ENCODE measurements at places on chromosomes 1 and 21. TPM values are rescaled to one million over a fixed set of nuclear protein-coding genes. Genes with fewer than 3 reads are reported as not detected.
A peak's percentile ranks its signal among the peaks of the same experiment; 100 is the strongest.

DNA sequence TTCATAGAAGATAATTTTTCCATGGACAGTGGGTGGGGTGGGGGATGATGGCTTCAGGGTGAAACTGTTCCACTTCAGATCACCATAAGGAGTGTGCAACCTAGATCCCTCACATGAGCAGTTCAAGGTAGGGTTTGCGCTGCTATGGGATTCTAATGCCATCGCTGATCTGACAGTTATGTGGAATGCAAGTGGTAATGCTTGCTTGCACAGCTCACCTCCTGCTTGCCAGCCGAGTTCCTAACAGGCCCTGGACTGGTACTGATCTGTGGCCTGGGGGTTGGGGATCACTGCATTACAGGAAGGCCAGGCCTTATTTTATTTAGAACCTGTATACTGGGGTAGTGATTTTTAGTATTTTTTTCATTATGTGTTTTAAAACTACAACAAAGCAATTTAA is 22.0 kb downstream of the MAN1A2 start:
- DNase-seq = no peak

DNA sequence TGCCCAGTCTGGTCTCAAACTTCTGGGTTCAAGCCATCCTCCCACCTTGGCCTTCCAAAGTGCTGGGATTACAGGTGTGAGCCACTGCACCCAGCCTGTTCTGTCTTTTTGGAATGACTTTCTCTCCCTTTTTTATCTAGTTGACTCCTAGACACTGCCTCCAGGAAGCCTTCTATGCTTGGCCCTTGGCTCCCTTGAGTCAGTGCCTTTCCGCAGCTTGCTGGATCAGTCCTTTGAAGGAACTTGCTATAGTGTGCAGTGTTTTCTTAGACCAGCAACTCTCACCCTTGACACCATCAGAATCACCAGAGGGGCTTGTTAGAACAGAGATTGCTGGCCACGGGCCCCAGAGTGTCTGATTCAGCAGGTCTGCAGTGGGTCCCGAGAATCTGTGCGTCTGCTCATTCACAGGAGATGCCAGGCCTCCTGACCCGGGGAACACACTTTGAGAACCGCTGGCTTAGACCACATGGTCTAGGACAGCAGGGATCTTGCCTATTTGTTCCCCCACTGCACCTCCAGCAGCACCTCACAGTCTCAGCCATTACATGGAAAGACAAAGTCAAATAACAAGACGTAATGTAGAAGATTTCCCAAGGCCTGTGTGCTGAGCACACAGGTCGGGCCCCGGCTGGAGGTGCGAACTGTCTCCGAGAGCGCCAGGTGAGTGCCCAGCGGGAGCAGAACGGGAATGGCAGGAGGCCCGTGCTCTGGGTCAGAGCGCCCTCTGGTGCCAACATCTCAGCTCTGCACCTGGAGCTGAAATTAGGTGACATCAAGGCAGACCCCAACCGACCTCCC is 27.4 kb upstream of the CTPS1 start:
- no peak for DNase-seq

Gene TNFAIP8L2
- total RNA-seq = 5.4 TPM

Gene MEGF6
- total RNA-seq = 11.2 TPM

Gene BTBD19
- total RNA-seq = 2.7 TPM

- no peak for DNase-seq
Observed at GRCh38 chr1:112344754-112345423, 51.1 kb upstream of the CTTNBP2NL start.

DNA sequence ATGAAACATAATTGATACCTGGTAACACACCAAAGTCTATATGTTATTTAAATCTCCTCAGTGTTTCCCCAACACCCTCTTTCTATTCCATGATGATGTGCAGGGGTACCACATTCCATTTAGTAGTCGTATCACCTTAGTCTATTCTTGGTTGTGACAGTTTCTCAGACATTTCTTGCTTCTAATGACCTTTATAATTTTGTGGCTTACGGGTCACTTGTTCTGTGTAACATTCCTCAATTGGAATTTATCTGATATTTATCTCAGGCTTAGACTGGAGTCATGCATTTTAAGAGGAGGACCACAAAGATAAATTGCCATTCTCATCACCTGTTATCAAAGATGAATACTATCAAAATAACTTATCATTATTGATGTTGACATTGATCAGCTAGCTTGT is 679.6 kb downstream of the USP25 start:
- DNase-seq = no peak

Gene CATSPER4
- not detected for total RNA-seq

- no peak for DNase-seq
Observed at GRCh38 chr1:102776071-102776470, 332.3 kb downstream of the COL11A1 start.

Gene PTCH2
- total RNA-seq = 0.97 TPM

DNA sequence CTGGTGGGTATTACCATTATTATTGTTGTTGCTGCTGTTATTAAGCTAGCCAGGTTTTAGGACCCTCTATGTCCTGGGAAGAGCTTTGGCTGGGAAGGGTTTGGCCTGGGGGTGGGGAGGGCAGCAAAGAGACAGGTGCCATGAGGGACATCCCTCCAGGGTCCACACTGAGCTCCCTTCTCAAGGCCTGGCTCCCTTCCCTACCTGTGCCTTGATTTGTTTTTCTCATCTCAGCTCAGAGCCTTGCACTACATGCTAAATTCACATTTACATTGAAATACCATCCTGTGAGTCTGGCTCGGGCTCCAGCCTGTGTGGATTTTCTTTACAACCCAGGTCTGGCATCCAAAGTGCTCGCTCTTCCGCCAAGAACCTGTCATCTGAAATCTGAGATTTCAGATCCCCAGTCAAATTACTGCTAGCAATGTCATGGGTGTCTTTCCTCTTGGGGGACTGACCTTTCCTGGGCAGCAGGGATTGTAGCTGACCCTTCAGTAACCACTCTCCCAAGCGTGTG is 536.3 kb downstream of the PTPRU start:
- peak; percentile 83 for DNase-seq

Gene TDRD5
- not detected for total RNA-seq

DNA sequence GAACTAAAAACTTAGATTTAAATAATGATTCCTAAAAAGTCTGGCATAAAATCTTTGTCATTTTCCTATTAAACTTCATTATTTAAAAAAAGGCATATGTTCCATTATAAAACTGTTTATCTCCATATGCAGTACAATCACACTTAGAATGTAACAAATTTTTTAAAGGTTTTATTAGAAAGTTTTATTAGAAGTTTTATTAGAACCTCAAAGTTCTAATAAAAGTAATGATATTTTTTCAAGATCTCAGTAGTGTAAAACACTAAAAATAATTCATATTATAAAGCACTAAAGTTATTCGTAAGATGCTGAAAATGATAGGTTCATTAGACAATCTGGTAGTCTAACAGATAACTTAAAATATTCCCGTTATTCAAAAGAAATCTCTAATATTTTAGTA is 43.6 kb downstream of the ACBD6 start:
- no peak for DNase-seq

- DNase-seq = no peak
Observed at GRCh38 chr1:109357616-109358015, 40.1 kb downstream of the SORT1 start.

DNA sequence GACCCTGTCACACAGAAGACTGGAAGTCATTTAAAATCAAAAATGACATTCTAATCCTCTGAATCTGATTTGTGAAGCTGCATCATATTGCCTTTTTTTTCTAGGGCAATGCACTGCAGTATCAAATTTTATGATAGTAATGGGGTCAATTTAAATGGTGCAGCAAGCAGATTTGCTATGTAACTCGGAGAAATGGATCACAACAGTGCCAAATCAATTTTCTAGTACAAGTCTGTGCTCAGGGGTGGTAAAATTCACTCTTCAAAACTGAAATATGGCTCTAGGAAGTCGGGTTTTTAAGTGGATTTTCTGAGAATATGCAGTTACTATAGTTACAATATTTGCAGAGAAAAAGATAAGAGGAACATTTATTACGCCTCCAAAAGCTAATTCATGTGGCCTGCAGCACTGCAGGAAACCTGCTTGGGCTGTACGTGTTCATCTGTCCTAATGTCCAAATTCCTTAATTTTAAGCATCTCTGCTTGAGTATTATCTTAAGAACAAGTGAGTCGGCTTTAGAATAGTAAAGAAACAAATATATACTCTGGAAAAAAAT is 31.5 kb downstream of the HLCS start:
- no peak for DNase-seq

DNA sequence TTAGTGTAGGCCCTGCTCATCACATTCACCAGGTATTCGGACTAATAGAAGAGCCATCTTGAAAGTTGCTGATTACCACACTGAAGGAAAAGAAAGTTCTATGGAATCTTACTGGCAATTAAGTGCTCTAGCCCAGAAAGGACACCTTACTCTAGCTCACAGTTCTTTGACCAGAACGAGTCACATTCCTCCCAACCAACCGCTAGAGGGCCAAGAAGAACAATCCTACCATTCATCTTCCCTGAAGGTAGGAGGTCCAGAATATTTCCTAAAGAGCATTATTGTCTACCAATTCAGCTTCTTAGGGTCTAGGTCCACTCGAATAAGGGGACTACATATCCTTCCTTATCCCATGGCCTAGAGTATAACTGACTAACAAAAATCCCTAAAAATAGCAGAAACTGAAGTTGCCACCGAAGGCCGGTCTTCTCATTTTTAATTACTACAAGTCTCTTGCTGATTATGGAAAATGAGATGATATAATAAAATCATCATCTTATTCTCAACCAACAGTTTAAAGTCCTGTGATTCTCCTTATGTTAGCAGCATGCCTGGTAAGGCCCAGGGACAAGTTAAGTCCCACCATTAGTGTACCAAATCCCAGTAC is 2.7 kb upstream of the FMO1 start:
- no peak for DNase-seq

GRCh38 chr1:232894436-232894835 is 56.0 kb upstream of the NTPCR start:
- DNase-seq = no peak

DNA sequence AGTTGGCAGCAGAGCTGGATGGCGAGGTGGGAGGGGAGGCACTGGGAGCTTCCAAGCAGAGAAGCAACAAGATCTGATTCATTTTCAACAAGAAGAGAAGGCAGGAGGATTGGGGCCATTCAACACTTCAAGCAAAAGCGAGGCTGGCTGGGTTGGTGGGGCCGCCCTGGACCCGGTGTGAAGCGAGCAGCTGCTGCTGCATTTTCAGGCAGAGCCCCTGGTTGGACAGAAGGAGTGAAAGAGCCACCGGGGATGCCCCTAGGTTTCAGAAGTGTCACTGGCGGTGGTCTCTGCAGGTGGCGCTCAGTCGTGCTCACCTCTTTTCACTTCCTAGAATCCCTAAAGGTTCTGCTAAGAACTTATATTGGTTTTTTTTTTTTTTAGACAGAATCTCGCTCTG is 18.0 kb downstream of the SLC2A7 start:
- DNase-seq = no peak

DNA sequence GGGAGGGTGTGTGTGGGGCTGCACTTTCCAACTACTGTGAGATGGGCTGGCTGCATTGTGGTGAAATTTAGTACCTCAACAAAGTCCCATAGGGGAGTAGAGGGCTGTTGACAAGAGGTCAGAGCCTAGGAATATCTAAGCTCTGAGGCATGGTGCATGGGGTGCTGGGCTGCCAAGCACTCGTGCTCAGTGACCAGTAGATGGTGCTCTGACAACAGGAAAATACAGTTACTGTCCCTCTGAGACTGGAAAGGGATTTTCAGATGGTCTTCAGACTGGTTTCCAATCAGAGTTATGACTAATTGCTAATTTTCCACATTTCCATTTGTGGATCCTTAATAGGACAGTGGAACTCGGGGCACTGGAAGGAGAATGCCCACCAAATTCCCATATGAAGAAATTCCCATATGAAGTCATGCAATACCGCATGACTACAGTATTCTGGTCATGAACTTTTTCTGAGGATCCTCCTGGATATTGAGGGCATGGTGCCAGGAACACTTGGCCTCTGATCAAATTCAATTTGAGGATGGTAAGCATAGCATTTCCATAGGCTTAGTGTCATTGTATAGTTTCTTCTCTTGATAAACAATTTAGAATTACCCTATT is 4.1 kb upstream of the CACNA1E start:
- no peak for DNase-seq

Gene COL9A2
- 2.2 TPM for total RNA-seq

Gene MRPL55
- 55.8 TPM for total RNA-seq

DNA sequence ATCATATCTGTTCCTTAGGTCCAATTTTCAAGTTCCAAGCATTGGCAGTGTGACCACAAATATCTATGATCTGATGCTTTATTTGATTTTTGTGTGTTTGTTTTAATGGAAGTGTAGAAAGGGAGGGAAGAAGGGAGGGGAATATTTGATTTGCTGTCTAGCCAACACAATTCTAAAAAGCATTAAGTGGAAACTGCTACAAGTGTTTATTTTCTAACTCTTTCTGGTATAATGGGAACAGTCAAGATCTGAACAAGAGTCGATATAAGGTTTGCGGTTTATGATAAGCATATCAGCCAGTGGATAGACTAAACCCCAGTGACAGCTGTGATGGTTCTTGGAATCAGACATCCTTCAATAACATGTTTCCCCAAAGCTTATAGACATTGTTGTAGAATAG is 267.8 kb upstream of the SNX7 start:
- no peak for DNase-seq

GRCh38 chr1:211017075-211017718 is 116.8 kb downstream of the KCNH1 start:
- no peak for DNase-seq

DNA sequence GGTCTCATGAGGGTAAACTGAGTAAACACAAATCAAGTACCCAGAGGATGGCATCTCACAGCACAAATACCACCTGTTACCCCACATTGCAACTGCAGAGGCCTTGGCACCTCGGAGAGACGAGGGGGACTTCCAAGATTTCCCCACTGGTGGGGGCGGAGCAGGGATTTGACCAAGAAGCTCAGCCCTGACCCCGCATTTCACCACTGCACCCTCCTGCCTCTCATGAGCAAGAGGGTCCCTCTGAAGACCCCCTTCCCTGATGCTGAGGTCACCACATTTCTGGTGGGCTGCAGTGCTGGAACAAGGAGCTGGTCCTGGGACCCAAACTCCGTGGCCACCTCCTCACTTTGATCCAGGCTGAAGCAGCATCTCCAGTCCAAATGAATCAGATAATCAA is 342.4 kb downstream of the NPHP4 start:
- DNase-seq = no peak

GRCh38 chr1:32400876-32401631 is 6.8 kb upstream of the BSDC1 start:
- peak; percentile 94 for DNase-seq

DNA sequence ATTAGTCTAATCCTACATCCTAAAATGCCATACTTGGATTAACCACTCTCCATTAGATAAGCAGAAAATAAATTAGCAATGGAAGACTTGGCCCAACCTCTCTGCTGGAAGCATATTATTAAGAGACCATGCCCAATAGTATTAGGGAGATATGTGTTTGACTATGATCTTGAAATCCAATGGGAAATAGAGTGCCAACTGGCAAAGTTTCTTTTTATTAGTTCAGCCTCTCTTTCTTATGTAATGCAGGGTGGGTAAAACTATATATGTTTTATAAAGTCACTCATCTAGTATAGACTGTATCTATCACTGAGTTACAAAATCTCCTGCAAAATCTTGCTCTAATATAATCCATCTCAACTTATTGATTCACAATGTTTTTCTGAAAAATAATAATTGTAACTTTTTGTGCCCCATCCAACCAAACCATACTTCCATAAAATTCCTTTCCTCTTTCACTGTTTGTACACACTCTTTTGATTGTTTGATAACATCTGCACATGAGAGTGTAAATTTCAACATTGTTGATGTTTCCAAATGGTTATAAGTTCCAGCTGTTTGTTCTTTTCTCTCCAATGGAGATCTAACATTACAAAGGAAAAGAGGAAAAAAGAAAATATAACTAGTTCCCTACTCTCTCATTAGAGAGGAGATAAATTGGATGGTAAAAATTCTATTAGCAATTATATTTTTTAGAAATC is 408.1 kb upstream of the ADGRL2 start:
- no peak for DNase-seq

Gene TRPM2
- 2.9 TPM for total RNA-seq
